ENCODE measurements at places on chromosomes 3 and 15.

DNA sequence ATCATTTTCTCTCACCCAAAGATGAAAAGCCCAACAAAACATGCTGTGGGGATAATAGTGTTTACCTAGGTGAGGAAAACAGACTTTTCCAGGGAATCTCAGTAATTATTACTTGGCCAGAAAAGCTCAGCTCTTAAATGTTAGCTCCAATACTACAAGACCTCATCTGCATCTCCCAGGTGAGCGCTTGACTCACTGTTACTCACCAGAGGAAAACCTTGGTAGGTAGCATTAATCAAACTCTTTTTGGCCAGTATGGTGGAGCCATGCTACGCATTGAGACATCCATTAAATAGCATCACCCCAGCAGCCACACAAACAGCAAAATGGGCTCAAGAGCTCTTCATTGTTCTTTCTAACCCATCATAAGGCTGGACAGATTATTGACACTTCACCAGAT is 99.0 kb downstream of the TIGIT start:
- DNase-seq, result no peak

DNA sequence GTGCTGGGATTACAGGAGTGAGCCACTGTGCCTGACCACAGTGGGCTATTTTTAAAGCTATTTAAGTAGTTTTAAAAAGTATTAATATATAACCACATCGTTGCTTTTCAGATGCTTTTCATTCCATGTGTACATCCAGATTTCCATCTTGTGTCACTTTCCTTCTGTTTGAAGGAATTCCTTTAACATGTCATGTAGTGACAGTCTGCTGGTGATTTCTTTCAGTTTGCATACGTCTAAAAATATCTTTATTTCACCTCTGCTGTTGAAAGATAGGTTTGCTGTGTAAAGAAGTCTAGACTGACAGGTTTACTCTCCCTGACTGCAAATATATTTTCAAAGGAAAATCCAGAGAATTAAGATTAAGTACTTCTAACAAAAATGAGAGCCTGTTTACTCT is 12.2 kb downstream of the FAM240A start:
- no peak for DNase-seq

GRCh38 chr3:55333046-55333445 is 154.1 kb downstream of the WNT5A start:
- no peak for DNase-seq

DNA sequence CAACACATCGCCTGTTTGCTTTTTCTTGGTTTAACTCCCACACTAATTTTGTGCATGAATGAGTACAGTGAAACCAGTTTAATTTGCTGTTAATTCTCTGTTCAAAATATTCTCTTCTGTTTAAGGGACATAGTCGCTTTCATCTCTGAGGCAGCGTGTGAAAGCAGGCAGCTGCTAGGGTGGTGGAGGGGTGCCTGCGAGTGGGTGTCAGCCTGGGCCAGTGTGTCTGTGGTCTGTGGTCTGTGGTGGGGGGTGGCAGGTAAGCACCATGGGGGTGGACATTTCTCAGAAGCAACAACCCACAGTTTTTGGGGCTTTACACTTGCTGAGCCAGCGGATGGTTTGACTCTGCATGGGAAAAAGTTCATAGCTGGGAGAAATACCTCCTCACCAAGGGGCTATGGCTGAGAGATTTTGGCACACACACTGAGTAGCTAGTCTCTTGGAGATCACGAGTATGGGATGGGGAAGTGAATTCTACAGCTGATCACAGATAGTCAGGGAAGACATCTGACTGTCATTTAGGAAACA is 109.2 kb downstream of the EPHB1 start:
- DNase-seq, result no peak

GRCh38 chr15:59294574-59295260 is 78.0 kb downstream of the MYO1E start:
- no peak for DNase-seq

DNA sequence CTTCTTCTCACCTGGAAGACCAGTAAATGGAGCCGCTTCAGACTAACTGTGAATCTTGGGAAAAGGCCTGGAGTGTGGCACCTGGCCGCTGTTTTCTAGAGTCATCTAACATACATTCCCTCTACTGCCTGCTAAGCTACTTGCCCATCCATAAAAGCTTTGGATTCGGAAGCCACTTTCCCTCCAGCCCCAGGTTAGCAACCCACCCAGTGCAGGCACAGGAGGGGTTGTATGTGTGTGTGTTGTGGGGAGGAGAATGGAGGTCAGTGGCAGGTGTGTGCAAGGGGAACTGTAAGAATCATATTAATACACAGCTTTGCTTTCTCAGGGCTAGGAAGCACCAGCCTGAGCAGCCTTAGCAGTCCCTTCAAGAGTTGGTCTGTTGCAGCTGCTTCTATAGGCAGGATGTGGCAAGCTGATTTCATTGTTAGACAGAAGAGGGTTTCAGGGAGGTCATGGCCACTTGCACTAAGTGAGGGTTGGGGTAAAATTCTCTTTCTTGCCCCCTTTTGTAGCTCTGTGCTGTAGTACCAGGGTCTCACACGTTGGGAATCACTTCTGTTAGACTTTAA is 8.9 kb downstream of the NSUN3 start:
- DNase-seq, result no peak

DNA sequence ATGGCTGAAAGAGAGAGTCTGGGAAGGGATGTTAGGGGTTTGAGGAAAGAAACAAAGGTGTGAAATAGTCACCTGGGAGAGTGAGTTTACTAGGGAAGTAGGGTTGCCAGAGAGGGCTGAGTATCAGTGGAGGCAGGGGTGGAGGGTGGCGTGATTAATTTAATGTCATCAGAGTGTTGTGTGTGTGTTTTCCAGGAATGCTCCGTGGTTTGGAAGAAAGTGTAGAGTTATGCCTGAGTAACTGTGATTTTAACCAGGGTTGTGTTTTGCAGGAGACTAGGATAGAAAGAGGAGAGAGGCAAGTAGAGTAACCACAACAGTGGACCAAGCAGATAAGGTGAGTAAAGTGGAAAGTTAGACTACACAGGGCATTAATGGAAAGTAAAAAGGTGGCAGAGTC is 27.2 kb downstream of the PLD1 start:
- DNase-seq, result no peak

DNA sequence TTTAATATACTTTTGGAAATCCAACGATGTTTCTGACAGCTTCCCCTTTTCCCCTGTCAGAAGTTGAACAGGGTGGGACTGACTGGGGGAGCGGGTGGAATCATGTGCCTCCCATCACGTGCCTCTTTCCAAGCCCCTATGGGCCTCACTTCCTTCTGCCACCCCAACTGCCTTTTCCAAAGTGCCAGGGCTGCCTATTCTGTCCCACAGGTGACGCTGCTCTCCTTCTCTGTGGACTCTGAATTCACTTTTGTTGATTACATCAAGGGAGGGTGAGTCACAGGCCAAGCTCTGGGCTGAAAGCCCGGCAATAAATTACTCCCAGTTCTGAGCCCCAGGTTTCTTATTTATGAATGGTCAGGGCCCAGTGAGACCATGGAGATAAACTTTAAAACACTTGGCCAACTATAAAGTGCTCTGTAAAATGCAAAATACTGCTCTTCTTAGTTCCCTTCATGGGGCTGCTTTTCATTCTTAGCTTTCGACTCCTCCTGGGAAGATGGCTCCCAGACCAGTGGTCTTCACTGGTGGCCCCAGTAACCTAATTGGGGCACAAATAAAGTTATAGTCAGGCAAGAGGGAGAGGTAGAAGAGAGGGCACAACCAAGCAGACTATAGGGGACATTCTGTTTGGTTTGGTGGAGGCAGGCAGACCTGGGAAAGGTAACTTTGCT is 12.3 kb downstream of the CPNE9 start:
- DNase-seq, result no peak

GRCh38 chr3:123720638-123721037 is 135.8 kb upstream of the HACD2 start:
- no peak for DNase-seq

DNA sequence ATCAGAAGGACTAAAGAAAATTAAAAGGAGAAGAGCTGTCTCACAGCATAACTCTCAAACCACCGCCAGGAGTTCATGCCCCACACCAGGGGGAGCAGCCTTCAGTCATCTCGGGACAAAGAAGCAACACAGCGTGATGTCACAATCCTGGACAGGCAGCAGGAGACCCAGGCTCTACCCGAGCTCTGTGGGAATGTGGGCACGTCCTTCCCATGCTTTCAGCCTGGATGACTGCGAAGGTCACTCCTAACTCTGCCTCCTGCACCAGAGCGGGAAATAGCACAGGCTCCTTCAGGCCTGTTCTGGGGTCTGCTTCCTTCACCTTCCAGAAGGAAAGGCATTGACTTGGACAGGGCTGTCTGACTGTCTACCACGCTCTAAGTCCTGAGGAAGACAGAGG is 31.3 kb downstream of the NOX5 start:
- no peak for DNase-seq

- DNase-seq, result no peak
These were observed 109.7 kb downstream of the OCA2 start for GRCh38 chr15:27989427-27989826.

DNA sequence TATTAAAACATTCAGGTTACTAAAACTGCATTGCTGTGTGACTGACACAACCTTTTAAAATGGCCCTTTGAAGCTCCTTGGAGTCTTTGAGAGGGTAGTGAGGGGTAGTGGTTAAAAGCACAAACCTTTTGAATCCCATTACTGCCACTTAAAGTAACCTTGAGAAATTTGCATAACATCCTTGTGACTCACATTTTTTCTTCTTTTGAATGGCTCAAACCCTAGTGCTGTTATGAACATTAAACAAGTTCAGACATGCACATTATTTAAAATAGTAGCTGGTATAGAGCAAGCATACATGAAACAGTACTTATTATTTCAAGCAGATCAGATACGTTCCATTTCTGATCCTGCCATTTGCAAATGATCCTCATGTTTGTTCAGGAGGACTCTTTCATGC is 3.7 kb upstream of the CLDN1 start:
- no peak for DNase-seq

DNA sequence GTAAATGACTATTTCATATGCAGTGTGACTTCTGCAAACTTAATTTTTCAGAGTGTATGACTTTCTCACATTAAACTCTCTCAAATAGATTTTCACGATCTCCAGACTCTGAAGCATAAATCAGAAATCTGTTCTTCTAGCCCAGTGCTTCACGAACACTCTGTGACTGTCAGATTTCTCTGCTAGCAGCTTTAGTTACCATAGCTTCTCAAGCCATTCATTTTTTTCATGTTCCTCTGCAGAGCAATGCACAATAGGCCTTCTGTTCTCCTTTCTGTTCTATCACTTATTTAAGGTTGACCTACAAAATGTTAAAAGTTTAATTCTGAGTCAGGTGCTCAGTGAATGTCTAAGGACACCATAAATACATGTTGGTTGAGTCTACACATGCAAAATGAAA is 1102.2 kb downstream of the TUSC7 start:
- no peak for DNase-seq

- no peak for DNase-seq
These were observed 42.1 kb upstream of the TSPAN3 start for GRCh38 chr15:77112838-77113504.

- DNase-seq, result no peak
These were observed 183.2 kb upstream of the NR2F2 start for GRCh38 chr15:96147267-96147666.

- no peak for DNase-seq
These were observed 2.7 kb downstream of the MYO5C start for GRCh38 chr15:52292780-52293392.

DNA sequence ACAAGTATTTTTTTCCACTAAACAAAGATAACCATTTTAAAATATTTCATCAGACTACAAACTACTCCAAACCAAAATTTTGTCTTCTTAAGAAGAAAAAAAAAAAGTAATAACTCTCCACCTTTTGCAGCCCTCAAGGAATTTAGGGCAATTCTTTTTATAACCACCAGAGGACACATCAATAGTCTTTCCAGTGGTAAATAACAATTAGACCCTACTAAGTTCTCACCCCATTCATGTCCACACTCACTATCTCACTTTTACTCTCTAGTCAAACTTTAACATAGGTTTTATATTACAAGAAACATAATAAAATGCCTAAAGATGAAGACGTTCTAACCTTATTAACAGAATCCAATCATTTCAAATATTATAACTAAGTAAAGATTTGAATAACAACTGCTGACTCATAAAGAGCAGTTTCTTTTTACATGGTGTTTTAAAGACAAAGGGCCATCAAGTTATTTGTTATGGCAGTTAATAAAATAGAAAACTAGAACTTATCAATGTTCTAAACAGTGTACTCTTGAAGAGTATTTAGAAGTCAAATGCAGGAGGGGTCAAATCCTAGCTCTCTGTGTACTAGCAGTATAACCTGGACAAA is 33.0 kb downstream of the CCDC39 start:
- no peak for DNase-seq

GRCh38 chr3:112956351-112956750 is 18.6 kb downstream of the CD200R1 start:
- no peak for DNase-seq

DNA sequence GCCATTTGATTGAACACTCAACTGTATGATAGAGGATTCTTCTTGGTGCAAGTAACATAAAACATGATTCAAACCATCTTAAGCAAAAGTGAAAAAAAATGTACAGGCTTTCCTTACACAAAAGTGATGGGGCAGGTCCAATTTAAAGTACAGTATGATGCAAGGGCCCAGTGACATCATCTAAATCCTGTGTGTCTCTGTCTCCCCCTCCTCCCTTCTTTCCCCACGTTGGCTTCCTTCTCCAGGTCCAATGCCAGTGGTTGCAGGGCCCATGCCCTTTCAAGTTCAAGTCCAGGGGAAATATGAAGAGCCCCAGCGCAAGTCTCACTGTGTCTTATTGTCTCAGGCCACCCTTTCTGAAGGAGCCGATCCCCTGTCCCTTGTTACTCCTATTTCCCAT is 332.3 kb downstream of the SHQ1 start:
- DNase-seq, result no peak

- no peak for DNase-seq
These were observed 598.7 kb upstream of the TGFBR2 start for GRCh38 chr3:30007668-30008067.

DNA sequence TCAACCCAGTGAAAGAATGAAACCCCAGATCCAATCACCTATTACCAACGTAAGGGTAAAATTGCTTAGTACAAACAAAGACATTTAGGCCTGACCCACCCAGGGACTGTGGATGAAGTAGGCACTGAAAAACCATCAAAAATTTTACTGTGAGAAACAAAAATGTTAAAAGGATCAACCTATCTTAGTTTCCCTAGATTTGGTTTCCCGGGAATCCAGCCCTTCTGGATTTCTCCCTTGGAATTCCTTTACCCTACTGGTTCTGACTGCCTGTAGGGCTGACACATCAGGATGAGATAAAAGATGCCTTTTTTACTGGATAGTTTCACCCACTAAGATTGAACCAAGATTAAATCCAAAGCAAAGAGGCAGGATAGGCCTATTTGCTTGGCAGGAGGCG is 102.7 kb downstream of the SCAPER start:
- DNase-seq, result no peak

GRCh38 chr3:48015431-48016180 is 610 bp downstream of the MAP4 start:
- no peak for DNase-seq
